ENCODE measurements at places on chromosomes 2 and 18.

DNA sequence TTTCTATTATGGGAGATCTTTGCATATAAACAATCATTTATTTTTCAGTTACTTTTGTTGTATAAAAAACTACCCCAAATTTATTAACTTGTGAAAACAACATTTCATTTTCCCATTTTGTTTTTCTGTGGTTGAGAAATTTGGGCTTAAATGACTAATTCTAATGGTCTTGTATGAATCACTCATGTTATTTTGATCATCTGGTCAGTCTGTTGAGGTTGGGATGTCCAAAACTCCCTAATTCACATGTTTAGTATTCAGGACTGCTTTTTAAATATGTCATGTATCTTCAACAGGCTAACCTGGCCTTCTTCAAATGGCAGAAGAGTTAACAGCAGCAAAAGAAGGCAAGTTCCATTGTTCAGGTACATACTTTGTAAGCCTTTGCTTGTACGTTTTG is 788.1 kb downstream of the TRIB2 start:
- DNase-seq = no peak

DNA sequence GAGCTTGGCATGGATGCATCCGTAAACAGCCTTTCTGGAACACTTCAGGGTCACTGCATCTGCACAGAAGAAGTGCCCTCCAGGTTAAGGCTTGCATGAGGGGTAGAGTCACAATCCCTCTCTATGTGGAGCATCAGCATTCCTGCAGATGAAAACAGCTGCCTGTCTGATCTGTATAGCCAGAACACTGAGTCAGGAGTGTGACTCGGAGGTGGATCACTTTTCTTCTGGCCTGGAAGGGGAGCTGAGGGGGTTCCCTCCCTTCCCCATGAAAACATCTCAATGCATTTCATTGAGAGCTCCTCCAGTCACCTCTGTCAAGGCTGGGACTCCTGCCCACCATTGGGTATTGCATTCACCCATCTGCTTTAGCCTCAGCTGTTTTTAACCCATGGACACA is 72.5 kb upstream of the SERPINE2 start:
- DNase-seq = no peak

DNA sequence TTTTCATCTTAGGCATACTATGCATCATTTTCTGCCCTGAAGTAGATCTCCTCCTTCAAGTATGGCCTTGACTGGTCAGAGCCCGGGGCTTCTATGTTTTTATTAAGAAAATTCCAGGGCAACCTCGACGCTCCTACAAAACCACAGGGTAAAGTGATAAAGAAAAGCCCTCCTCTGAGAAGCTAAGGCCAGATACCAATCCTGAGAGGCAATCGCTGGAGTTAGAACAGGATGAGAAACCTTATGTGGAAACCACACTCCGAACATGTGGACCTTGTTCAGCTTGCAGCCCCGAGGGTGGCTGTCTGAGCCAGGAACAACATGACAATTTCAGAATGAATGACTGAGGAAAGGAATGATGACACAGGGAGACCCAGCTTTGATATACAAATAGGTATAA is 35.6 kb downstream of the RMC1 start:
- DNase-seq = no peak

GRCh38 chr2:215961981-215962380 is 51.4 kb downstream of the MREG start:
- DNase-seq = no peak

DNA sequence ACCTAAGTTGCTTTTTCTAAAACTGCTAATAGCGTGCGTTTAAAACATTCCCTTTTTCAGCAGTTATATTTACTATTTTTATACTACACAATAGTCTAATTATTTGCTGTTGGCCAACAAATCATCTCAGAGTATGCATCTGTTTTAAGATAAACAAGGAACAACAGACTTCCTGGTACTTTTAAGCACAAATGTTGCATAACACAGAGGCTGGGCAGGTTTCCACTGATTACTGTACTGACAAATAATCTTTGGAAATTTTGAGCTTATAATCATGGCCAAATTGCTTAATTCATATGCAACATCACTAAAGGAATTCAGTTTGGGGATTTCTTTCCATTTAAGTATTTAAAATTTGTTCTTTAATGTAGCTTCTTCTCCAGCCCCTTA is 737.4 kb upstream of the SALL3 start:
- no peak for DNase-seq

DNA sequence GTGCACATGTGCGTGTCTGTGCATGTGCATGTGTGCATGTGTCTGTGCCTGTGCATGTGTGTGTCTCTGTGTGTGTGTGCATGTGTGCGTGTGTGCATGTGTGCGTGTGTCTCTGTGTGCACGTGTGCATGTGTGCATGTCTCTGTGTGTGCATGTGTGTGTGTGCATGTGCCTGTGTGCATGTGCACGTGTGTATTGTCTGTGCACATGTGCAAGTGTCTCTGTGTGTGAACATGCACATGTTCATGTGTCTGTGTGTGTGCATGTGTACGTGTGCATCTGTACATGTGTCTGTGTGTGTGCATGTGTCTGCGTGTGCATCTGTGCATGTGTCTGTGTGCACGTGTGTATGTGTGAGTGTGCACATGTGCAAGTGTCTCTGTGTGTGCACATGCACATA is 277.3 kb downstream of the GALR1 start:
- DNase-seq = no peak

All from vagina (tissue), 2 donors.